Stimulated activated CD8-positive, alpha-beta memory T cell treated with anti-CD3 and anti-CD28 coated beads, Interleukin-7, amount 100 ng/mL, for 24 hours (primary cell): ENCODE measurements at places on chromosomes 7 and 10.

DNA sequence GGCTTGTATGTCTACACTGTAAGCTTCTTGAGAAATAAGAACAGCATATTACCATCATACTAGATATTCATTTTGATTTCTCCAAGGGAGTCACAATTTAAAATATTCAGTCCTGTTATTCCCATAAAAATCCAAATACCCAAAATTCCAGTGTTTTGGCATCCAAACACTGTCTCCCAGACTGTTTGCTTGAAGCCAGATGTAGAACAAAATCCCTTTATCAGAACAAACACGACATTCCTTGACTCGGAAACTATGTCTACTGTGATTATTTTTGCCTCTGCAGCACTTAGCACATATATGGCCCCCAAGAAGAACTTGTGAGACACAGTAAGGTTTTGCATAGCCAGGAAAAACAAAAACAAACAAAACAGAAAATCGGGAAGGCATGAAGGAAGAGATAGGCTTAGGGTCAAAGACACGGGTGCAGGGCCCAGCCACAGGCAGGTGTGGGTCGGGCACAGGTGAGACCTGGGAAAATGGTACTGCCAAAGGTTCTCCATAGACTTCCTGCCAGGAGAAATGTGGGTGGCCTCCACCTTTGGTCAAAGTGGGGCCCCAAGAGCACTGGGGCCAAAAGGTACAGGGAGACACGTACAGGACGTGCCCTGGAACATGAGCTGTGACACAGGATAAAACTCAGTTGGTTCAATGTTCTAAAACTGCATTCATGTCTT lies 36.5 kb downstream of the CPXM2 start:
- DNase-seq = no peak

DNA sequence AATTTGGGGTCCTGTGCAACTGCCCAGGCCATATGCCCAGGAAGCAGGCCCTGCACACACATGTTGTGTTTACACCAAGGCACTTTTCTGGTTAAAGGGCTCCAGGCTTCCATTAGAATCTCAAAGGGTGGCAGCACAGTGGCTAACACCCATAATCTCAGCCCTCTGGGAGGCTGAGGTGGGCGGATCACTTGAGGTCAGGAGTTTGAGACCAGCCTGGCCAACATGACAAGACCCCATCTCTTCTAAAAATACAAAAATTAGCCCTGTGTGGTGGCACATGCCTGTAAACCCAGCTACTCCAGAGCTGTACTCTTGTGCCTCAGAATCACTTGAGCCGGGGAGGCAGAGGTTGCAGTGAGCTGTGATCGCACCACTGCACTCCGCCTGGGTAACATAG lies 53.6 kb downstream of the SPOCK2 start:
- no peak for DNase-seq

- DNase-seq = no peak
Observed at GRCh38 chr10:22832066-22832602, 95.7 kb upstream of the ARMC3 start.

GRCh38 chr7:37751096-37751495 lies 67.5 kb downstream of the GPR141 start:
- no peak for DNase-seq

DNA sequence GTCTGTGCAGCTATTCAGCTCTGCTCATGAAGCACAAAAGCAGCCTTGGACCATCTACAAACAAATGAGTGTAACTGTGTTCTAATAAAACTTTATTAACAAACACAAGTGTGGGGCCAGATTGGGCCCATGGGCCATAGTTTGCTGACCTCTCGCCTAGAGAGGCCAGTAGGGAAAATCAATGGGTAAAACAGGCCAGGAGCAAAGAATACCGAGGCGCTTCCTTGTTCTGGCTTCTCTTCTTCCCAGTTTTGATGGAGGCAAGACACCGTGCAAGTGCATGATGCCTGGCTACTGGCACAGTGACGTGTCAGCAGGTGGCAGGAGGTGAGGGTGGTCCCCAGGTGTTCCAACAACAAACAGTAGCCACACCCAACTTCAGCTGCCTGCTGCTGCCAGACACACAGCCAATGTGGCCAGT lies 94.3 kb upstream of the SDK1 start:
- DNase-seq = no peak

- DNase-seq = no peak
Observed at GRCh38 chr7:42527004-42527403, 290.0 kb upstream of the GLI3 start.

- no peak for DNase-seq
Observed at GRCh38 chr7:9961161-9961922, 1012.3 kb upstream of the PHF14 start.

GRCh38 chr10:20901110-20901509 lies 4.0 kb upstream of the NEBL start:
- DNase-seq = no peak

DNA sequence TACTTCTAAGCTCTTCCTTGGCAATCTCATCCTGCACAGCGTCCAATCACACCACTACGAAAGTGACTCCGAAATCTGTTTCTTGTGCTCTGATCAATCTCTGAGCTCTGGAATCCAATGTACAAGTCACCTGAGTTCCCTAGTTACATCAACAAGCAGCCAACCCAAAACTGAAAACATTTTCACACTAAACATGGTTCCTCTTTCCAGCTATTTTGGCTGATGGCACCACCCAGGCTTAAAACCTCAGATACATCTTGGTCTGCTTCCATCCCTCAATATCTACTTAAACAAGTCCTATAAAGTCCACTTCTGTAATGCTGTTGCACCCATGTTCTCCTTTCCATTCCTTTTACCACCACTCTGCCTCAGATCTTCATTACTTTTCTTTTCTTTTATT lies 3.6 kb downstream of the BLOC1S2 start:
- no peak for DNase-seq

DNA sequence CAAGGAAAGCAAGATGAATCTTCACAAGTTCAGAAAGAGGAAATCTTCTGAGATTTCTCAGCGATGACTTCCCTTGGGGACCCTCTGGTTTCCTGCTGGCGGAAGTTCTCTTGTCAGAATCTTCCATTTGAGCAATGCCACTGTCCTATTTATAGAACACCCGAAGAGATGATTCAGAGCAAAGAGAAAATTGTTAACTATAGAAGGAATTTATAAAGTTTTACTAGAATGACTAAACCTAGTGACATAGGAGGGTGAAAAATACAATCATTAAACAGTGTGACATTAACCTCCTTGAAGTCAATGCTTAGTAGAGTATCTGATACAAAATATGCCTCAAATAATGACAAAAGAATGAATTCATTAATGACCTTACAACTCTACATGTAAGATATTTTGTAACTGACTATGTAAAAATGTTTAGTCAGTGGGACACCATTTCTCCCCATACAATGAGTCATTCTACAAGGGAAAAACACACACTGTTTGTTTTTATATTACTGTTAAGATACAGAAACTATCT lies 206.5 kb upstream of the CNTNAP2 start:
- DNase-seq = no peak

GRCh38 chr7:46651070-46651469 lies 730.0 kb upstream of the IGFBP3 start:
- DNase-seq = no peak

- no peak for DNase-seq
Observed at GRCh38 chr10:119723624-119724023, 2.2 kb upstream of the INPP5F start.

DNA sequence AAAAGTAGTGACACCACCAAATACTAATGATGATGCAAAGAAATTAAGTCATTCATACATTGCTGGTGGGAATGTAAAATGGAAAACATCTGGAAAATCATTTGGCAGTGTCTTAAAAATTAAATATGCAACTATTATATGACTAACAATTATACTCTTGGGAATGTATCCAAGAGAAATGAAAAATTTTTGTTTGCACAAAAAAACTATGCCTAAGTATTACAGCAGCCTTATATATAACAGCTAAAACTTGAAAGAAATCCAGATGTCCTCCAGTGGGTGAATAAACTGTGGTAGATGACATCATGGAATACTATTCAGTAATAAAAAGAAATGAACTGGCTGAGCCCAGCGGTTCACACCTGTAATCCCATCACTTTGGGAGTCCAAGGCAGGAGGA lies 132.0 kb downstream of the NEBL start:
- no peak for DNase-seq

DNA sequence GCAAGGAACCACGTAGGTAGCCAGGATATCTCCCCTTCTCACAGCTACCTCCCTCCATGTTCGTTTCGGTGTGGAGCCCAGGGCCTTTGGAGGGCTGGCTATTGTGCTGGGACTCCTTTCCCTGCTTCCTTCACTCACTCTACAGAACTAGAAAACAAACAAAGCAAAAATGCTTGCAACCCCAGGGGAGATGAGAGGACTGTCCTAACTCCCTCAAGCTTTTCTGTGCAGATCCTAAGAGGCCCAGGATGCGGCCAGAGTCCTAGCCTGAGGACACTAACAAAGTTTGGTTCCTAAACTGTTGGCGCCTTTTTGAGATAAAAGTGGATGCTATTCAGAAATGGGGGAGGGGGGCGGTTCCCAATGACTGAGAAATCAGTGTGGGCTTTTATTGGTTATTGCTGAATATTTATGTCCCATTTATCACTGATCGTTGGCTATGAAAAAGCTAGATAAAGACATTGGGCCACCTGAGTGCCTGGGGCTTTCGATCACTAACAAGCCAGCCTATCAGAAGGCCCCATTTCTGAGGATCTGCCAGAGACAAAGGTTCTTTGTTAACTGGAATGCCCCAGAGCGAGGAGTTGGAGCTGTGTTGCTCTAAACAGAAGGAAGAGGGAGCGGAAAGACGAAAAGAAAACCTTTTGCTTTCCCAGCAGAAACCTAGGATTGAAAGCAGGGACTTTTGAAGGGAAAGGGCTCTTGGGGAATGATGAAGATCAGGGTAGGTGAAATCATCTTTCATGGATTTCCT lies 95.2 kb upstream of the EGR2 start:
- DNase-seq = no peak

GRCh38 chr10:3099291-3100092 lies 32.1 kb downstream of the PFKP start:
- DNase-seq = no peak

DNA sequence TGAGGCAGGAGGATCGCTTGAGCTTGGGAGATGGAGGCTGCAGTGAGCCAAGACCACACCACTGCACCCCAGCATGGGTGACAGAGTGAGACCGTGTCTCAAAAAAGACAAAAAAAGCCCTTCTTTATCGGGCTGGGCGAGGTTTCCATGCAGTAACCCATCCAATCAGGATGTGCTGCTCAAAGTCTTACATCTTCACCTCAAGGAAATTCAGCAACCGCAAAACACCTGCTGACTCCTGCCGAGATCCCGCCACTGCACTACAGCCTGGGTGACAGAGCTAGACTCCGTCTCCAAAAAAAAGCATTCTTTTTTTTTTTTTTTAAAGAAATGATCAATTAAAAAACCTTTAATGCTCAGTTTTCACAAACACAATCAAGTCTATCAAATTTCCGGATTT lies 75.7 kb upstream of the KCTD7 start:
- no peak for DNase-seq

DNA sequence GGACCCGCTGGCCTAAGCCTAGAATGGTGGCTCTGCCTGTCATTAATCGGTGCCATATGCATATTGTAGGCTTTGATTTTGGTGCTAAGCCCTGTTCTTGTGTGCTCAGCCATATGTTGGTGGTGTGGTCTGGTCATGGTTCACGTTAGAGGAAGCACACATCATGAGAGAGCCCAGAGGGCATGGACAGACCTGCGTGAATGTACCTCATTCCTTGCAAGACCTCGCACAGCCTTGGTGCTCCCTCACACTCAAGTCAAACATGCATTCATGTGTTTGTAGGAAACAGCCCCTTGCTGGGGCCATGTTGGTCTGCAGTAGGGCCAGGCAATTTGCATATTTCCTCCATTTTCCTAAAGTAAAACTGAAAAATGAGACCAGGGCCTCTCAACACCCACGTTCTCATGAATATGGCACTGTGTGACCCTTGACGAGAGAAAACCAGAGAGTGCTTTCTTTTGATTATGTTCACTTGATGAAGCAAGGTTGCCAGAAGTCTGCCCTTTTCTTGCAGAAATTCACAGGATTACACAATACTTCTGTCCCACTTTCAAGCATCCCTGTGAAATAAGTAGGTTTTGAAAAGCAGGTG lies 268.7 kb downstream of the CELF2 start:
- no peak for DNase-seq

DNA sequence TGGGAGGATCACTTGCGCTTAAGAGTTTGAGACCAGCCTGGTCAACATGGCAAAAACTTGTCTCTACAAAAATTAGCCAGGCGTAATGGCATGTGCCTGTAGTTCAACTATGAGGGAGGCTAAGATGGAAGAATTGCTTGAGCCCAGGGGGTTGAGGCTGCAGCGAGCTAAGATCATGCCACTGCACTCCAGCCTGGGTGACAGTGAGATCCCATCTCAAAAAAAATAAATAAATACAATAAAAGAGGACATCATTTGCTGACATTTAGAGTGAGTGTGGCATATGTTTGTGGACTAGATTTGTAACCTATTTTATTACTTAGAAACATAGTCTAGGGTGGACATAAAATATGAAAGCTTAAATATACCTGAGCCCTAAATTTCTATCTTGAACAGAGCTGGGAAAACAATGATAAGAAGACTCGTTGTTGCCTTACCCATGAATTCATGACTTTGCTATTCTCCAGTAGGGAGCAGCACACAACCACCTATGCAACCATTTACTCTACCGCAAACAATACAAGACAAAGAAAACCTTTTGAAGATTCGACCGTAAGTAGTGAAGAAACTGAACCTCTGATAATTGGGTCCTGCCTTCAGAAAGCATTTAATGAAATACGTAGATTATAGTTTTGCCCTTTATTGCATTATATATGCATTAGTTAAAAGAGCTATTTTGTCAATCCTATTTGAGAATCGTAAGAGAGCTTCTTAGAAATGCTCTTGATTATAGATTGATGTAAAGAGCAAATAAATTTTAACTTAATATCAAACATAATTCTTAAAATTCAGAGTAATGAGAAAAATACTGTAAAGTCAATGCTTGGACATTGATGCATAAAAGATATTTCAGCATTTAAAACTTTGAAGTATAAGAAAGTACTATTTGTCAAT lies 83.5 kb downstream of the GNAT3 start:
- no peak for DNase-seq

DNA sequence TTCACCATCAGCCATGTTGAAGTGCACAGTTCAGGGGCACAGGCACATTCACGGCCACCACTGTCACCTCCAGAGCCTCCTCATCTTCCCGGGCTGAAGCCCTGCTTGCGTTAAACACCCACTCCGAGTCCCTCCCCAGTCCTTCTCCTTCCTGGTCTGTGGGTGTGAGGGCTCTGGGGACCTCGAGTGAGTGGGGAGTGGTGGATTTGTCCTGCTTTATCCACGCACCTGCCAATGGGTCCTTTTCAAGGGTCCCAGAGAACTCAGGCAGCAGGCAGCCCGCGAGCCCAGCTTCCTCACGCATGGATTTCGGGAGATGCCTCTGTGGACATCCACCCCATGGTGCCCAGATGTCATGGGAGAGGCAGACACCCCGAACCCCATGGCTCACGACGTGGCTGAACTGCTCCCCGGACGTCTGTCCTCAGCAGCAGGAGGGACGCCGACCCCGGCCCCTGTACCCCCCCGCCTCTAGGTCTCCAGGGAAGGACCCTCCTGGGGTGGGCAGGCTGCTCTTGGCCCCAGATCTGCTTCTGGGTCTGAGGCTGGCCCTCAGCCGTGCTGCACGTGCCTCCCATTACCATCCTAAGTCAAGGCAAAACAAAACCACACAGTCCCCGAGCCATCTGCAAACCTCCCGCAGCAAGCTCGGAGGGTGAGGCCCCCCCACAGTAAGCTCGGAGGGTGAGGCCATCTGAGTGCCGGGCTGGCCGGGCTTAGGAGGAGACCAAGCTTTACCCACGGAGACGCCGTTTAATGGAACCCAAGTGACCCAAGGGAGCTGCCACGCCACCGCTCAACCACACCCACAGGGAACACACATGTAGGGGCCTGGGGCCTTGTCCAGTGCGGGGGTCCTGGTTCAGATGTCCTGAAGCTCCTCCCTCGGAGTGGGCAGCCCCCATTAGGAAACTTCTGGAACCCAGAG lies 9.0 kb downstream of the CYP2W1 start:
- DNase-seq = no peak
